ENCODE measurements at places on chromosomes 13 and 19.

DNA sequence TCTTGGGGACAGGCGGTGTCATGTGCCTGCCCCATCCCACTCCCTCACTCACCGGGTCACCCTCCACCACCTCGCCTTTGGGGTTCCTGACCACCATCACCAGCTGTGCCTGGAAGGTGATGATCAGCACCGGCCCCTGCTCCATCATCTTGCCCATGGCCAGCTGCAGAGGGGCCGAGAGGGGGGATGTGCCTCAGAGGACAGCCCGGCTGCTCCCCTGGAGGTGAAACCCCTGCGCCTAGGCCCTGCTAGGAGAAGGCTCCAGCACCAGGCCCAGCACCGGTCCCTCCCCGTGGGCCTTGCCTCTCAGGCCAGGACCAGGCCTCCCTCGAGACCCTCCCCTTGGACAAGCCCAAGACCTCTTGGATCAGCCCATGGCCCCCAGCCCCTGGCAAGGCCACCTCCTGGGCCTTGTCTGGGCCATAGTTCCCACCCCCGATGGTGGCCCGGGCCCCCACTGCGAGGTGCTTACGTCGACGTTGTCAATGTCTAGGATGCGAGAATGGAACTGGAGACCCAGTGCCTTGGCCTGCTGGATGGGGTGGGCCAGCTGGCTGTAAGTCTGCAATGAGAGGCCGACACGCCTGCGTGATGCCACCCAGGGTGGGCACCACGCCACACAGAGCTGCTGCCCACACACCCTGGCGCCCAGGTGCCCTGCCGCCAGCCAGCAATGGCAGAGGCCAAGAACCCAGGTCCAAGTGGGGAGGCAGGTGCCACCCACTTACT is 1.8 kb upstream of the CTXN1 start:
- no peak for DNase-seq

- DNase-seq = no peak
Observed at GRCh38 chr13:58949646-58950045, 1214.1 kb downstream of the DIAPH3 start.

GRCh38 chr19:5124111-5124855 is 155.4 kb downstream of the KDM4B start:
- DNase-seq = no peak

GRCh38 chr19:16470541-16470910 is 1.2 kb downstream of the EPS15L1 start:
- DNase-seq = no peak

DNA sequence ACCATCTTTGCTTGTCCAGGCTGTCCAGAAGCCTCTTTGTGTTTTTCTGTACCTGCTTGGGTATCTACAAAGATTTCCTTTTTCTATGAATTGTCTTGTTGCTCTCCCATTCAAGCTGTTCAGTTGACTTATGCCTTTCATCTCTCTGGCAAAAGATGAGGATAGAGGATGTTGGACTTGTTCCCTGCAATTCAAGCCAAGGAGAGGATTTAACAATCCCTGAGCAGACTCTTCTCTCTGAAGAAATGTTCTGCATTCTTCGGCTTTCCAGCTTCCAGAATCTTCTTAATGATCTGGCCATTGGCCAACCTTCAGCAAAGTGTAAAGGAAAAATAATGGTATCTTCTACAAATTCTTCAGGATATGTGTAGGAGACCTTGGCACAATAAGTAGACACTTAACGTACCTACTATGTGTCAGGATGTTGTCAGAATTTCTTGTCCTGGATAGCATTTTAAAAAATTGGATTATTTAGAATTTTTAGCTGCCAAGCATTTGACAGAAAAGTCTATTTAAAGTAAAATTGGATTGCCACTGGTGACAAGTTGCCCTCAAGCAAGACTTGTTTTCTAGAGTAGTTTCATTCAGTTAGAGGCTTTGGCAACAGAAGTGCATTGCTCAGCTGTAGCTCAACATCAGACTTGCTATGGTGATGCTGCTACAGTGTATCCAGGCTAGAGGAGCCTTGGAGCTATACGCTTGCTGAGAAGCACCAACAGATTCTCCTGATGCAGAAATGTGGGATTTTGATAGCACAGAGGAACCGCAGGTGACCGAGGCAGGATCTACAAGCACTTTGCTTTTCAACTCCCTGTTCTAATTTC is 455.7 kb downstream of the SUCLA2 start:
- DNase-seq = no peak

GRCh38 chr13:36275190-36276002 is 22.2 kb downstream of the CCDC169 start:
- DNase-seq = no peak

GRCh38 chr13:66927562-66927961 is 302.6 kb downstream of the PCDH9 start:
- no peak for DNase-seq

- no peak for DNase-seq
Observed at GRCh38 chr19:2952953-2953481, 8.2 kb upstream of the ZNF77 start.

DNA sequence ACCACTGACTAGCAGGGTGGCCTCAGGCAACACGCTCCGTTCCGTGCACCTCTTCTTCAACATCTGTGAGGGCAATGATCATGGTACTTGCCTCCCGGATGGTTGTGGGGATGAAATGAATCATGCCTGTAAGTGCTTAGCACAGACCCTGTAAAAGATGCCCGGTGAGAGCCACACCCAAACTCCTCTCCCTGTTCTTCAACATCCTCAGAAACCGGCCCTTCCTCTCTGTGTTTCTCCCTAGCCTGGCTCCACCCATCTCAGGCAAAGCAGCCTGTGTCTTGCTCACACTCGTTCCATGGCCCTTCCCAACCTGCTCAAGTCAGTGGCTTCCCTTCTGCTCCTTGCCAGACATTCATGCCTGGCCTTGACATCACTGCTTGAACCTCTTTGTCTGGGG is 5.8 kb upstream of the DMKN start:
- no peak for DNase-seq

- DNase-seq = no peak
Observed at GRCh38 chr13:28049880-28050875, 50.2 kb downstream of the FLT3 start.

- no peak for DNase-seq
Observed at GRCh38 chr19:32223595-32224370, 121.6 kb upstream of the ZNF507 start.

DNA sequence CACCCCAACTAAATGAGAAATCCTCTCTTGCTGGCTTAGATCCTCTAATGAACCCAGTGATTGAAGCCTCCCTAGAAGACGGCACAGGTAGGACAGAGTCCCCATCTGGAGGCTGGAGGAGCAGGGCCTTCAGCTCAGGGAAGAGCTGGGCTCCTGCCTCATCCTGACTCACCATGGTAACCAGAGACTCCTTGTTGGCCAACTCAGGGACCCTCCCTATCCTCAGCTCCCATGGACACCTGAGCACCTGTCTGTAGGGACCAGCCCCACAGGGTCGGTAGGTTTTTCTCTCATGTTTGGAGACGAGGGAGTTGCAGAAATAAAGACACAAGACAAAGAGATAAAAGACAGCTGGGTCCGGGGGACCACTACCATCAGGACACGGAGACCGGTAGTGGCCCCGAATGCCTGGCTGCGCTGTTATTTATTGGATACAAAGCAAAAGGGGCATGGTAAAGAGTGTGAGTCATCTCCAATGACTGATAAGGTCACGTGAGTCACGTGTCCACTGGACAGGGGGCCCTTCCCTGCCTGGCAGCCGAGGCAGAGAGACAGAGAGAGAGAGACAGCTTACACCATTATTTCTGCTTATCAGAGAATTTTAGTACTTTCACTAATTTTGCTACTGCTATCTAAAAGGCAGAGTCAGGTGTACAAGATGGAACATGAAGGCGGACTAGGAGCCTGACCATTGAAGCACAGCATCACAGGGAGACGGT is 26.6 kb downstream of the SIGLEC7 start:
- DNase-seq = no peak

GRCh38 chr19:45146251-45146650 is 14.5 kb downstream of the NKPD1 start:
- no peak for DNase-seq
